ENCODE measurements at places on chromosomes 11 and 22.

DNA sequence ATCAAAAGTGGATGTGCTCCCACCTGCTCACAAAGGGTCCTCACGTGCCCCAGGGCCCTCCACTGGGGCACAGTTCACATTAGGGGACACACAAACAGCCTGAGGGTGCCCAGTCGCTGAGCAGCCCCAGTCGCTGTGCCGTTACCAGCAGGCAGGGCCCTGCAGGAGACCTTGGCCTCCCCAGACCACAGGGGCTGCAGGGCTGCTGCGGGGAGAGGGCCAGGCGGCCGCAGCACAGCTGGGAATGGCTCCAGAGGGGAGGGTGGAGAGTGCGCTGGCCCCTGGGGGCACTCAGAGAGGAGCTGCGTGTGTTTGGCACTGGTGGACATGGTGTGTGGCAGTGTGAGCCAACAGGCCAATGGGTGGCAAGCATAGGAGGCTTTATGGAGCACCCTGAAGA lies 20.3 kb upstream of the PACSIN2 start:
- no peak for DNase-seq

GRCh38 chr11:117588166-117588810 lies 208.7 kb downstream of the DSCAML1 start:
- no peak for DNase-seq

DNA sequence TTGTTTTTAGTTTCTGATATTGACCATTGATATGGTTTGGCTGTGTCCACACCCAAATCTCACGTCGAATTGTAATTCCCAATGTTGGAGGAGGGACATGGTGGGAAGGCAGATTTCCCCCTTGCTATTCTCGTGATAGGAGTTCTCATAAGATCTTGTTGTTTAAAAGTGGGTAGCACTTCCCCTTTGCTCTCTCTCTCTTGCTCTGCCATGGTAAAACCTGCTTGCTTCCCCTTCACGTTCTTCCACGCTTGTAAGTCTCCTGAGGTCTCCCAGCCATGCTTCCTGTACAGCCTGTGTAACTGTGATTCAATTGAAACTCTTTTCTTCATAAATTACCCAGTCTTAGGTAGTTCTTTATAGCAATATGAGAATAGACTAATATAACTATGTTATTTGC lies 203.6 kb upstream of the CHORDC1 start:
- DNase-seq: no peak

DNA sequence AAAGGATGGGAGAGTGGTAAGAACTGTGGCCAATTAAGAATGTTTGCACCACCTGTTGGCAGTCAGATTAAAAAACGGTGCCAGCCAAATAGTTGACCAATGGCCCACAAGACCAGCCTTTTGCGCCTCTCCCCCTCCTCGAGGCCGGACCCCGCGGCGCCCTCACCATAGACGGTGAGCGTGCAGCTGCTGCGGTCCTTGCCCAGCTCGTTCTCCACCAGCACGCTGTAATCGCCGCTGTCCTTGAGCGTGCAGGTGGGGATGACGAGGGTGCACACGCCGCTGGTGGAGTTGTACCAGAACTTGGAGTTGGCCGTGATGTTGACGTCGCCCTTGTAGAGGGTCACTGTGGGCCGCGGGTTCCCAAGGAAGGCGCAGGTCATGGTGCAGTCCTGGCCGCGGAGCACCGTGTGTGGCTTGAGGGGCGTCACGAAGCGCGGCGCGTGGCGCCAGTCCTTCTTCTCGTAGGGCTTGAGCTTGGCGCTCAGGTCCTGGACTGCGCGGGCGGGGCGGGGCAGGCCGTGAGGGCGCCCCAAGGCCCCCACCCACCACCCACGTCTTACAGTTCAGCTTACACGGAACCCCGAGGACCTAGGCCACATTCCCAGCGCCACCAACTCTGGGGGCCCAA lies 7.2 kb downstream of the TMEM86A start:
- DNase-seq: peak; percentile 49

- no peak for DNase-seq
Observed at GRCh38 chr11:12001186-12001585, 7.2 kb downstream of the DKK3 start.

- DNase-seq: no peak
Observed at GRCh38 chr11:56948991-56949515, 39.7 kb upstream of the OR5AK2 start.

- no peak for DNase-seq
Observed at GRCh38 chr22:18955696-18956095, 19.6 kb upstream of the PRODH start.

GRCh38 chr22:36951746-36952145 lies 38.3 kb downstream of the CSF2RB start:
- DNase-seq: no peak

GRCh38 chr11:69913591-69914285 lies 94.5 kb upstream of the FGF3 start:
- peak; percentile 13 for DNase-seq

- no peak for DNase-seq
Observed at GRCh38 chr11:68683121-68683520, 1.2 kb upstream of the GAL start.

DNA sequence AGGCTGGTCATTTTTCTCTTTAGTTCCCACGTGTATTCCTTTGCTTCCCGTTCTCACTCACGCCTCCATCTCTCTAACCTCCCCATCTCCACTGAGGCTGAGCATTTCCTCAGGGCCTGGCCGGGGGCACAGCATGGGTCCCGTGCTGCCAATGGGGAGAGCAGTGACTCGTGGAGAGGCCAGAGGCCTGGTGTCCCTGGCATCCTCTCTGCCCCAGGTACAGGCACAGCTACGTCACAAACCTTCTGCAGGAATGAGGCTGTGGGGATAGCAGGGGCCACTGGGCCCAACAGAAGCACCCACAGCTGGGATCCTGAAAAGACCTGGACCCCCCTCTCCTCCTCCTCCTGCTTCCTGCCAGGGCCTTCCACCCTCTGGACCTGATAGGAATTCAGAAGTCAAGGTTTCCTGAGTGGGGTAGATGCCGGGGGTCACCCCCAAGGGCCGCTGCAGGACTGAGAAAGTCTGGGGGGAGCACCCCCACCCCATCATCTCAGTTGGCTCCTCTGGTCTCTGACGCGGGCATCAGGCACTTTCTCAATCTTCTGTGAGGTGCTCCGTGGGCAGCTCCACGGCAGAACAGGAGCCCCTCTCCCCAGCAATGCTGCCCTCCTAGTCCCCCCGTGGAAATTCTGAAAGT lies 11.8 kb downstream of the PNPLA5 start:
- no peak for DNase-seq

- DNase-seq: no peak
Observed at GRCh38 chr22:49023879-49024774, 803.5 kb downstream of the BRD1 start.

- peak; percentile 60 for DNase-seq
Observed at GRCh38 chr11:67416416-67417335, 1.2 kb downstream of the CARNS1 start.

DNA sequence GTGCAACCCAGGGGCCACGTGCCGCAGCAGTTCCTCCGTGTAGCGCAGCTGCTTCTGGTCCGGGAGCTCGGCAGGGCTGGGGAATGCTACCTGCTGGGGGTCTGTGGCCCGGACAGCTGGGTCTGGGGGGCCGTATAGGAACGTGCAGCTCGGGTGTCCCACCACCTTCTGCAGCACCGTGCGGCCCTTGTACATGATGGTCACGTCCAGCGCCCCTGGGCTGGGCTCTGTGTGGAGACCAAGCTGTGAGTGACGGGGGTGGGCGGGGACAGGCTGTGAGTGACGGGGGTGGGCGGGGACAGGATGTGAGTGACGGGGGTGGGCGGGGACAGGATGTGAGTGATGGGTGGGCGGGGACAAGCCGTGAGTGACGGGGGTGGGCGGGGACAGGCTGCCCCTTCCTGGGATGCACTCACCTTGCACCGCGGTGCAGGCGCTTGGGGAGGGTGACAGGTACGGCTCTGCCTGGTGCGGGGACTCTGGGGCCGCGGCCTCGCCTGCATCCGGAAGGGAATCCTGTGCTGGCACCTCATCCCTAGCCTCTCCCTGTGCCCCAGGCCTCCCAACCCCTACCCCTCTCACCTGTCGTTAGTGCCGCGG lies 2.3 kb downstream of the IRF7 start:
- DNase-seq: peak; percentile 44

- DNase-seq: peak; percentile 17
Observed at GRCh38 chr11:67633758-67634365, 4.1 kb upstream of the NUDT8 start.

DNA sequence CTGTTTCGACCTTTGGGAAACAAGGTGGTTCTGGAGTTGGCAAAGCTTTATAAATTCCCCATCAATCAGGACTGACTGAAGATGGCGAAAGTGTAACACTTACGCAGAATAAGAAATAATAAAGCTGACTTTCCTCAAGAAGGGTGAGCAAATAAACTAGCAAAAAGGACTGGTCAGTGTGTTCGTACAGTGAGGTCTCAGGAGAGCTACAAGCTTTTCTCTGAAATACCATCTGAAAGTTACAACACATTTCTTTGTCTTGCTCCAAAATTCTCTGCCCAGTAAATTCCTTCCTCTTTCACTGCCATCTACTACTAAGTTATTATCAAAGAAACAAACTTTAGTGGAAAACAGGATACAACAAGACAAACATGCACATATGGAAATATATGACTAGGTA lies 13.4 kb downstream of the PITPNB start:
- no peak for DNase-seq

DNA sequence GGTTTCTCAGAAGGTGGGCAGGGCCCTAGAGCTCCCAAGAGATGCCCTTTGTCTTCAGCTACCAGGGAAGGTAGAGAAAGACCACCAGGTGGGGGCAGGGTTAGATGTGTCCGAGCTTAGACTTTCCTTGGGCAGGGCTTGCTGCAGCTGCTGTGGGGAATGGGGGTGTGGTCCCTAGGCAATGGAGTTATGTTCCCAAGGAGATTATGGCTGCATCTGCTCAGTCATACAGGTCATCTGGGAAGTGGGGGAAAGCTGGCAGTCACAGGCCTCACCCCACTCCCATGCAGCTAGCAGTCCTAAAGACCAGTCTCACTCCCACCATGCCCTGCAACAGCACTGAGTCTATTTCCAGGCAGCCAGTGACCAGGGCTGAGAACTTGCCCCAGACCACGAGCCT lies 29.5 kb downstream of the MMP27 start:
- no peak for DNase-seq

DNA sequence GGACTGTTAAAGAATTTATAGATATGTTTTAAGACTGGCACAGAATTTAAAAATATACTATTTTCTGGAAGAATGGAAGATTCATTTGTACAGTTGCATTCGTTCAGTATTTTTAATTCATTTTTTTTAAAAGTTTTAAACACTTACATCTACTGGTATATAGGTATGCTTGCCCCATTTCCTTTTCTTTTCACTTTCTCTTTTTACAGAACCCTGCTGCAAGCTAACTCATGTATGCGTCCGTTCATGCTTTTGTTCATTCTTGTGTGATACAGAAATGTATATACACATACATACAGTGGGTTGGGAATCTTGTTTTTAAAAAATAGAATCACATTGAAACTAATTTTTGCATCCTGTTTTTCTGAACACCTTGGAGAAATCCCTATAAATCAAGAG lies 31.0 kb downstream of the PACS1 start:
- DNase-seq: no peak

DNA sequence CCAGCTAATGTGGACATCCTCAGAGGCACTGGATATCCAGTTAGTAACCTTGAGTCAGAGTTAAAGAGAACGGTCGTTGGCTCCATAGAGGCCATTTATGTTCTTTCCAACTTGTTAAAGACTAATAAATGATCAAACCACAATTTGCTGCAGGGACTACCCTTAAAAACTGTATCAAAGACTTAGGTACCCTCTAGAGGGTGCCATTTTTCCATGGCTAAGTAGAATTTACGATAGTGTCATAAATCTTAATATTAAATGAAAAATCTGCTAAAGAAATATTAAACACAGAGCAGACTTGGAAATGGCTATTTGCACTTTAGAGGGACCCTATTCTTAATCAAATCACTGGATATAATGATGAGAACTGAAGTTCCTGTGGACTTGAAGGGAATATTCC lies 685.2 kb upstream of the CHORDC1 start:
- no peak for DNase-seq

DNA sequence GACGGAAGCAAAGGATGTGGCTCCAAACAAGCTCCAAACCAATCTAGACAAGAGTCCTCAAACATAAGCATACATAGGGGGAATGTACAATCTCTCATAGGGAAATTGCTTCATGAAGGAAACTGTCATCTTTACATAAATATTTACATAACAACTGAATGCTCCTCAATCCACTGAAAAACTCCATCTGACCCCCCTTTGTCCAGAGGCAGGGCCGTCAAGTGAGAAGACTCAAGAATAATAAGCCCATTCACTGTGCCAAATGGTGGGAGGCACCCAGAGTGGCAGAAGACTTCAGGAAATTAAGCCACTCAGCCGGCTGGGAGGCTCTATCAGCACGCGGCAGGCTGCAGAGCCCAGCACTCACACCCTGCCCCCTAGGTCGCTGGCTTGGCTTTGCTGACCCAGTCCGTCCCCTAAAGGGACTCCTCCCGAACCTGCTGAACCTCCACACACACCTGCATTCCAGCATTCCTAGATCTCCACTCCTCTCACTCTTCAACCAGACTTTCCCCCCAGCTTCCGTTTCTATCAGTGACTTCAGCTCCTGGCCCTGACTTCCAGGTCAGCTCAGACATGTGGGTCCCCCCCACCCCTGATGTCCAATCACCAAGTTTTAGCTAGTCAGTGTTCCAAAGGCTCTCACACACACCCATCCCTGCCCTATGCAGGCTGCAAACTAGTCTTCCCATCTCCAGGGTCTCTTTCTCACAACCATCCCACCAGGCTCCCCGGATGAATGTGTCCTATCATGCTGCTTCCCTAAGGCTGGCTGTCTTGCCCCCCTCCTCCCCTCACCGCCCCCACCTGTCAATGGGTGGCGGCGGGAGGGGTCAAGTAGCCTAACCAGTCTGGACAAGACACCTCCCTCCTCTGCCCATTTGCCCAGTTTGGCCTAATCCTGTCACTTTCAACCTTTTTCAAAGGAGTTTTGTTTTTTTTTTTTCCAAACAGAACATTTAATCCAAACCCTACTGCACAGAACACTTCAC lies 11.3 kb downstream of the VPS37C start:
- peak; percentile 17 for DNase-seq

DNA sequence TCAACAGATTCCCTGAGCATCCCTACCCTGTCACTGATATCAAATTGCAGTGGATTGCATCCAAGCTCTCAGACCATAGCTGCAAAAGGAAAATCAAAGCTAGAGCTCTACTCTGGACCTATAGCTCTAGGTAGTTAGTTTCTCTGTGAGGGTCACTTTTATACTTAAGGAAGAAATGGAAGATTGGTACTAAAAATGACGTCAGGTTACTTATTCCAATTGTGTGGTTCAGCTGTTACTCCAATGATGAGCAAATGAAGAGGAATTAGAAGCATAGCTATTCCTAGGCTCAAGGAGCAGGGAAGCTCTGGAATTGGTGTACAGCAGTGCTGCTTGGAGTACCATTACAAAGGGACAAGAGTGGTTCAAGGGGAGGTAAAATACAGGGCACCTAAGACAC lies 36.4 kb upstream of the GLYATL1 start:
- DNase-seq: no peak

DNA sequence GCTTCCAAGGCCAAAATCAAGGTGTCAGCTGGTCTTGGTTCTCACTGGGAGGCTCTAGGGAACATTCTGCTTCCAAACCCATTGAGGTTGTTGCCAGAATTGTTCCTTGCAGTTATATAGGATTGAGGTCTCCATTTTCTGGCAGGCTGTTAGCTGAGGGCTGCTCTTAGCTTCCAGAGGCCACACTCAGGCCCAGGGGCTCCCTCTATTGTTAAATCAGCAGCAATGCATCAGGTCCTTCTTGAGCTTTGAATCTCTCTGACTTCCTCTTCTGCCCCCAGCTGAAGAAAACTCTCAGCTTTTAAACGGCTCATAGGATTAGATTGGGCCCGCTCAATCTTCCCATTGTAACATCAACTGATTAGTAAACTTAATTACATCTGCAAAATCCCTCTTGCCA lies 39.3 kb upstream of the BSX start:
- DNase-seq: peak; percentile 27
